ENCODE measurements at places on chromosomes 6 and 20. TPM values are rescaled to one million over a fixed set of nuclear protein-coding genes. Genes with fewer than 3 reads are reported as not detected.

DNA sequence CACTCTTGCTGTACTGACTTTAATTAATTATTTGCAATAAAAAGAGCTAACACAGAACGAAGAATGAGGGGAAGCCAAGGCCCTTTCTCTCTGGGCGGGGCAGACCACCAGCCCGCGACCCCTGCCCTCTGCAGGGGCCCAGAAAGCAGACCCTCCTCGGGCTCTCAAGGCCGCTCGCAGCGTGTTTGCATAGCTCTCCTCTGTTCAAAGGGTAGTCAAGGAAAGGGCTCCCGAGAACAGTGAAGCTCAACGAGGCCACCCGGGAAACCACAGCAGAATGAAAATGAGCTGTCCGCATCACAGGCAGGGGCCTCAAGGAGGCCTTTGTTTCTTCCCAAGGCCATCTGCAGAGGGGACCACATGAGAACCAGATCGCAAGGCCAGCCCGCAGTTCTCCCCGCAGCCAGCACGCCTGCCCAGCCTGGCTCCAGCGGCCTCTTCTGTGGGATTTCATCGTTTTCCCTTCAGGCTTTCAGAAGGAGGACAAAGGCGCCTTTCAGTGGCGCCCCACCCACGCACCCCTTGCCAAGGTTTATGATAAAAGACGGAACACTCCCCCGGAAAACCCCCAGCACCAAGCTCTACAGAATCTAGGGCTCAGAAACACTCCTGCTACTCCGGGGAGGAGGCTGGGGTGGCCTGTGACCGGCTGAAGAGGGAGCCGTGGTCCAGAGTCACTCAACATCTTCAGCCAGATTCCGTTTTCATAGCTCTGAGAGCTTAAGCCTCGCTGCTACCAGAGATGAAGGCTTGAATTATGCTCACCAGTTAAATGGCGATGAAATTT lies 25.3 kb downstream of the ACSS1 start:
- no peak for DNase-seq

GRCh38 chr6:70310063-70310694 lies 7.3 kb upstream of the COL9A1 start:
- no peak for DNase-seq

DNA sequence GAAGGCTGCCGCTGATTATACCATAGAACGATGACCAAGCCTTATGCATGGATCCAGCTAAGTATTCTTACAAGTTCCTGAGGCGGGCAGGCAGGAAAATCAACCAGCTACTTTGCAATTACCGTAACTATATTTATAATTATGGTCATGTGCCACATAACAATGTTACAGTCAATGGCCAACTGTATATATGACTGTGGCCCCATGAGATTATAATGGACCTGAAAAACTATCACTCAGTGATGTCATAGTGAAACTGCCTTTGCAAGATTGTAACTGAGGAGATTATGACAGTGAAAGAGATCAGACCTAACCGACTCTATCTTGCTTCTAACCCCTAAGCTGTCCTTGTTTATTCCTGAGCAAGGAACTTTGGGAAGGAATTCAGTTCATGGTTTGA lies 33.1 kb upstream of the FAM135A start:
- DNase-seq, result no peak

GRCh38 chr6:89522778-89523177 lies 89.8 kb downstream of the ANKRD6 start:
- DNase-seq, result no peak

GRCh38 chr20:59819496-59820203 lies 113.8 kb downstream of the SYCP2 start:
- no peak for DNase-seq

ARFGEF3 gene
- 0.45 TPM for total RNA-seq

DNA sequence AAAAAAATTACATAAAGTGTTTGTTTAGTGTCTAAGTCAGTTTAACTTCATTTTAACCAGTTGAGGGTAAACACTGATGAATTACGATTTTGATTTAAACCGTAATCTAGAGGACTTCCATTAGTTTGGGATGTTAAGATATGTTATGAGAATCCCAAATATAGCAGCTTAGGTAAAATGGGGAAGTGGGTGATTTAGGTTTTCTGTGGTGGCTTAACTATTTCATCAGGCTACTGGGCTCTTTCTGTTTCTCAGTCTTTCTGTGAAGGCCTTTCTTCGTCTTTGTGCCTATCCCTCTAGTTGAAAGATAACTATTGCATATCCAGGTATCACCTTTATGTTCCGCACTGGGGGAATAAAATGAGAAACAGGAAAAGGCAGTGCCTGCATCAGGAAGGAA lies 27.9 kb downstream of the CENPW start:
- no peak for DNase-seq

- no peak for DNase-seq
Measured at GRCh38 chr20:62063981-62064769, 1.5 kb downstream of the TAF4 start.

SRMS gene
- not detected for total RNA-seq

TCF15 gene
- 0.36 TPM for total RNA-seq
